ENCODE measurements at places on chromosomes 12 and 14.

DNA sequence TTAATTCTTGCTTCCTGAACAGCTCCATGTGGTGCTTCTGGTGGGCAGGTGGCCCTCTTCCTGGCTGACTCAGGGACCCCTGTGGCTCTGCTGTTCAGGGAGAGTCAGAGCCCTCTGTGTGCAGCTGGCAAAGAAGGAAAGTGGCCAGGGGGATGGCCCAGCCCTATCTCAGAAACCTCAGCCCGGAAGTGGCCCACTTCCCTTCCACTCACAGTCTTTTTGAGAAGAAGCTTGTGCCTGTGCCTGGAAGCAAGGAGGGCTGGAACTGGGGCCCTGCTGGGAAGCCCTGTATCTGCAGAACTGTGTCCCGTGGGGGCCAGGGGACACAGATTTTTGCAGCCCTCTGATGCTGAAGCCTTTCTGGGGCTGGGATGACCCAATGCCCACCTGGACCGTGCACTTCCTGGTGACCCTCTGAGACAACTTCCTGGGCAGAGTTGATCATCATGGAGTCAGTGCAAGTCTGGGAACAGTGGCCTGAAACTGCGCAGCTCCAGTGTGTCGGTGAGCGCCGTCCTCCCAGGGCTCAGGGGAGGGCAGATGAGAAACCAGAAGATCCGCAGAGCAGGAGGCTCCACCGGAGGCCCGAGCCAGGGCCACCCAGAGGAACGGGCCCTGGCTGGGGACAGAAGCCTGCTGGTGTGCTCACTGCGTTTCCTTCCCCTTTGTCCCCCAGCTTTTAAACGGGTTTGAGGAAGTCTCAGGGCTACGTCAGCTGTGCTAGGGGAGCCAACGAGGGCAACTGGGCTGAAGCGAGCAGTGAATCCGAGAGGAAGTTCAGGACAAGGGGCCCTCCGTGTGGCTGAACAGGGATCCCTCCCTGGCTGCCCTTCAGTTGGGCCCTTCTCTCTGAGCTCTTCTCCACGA is 217.4 kb upstream of the RTL1 start:
- DNase-seq, result no peak

DNA sequence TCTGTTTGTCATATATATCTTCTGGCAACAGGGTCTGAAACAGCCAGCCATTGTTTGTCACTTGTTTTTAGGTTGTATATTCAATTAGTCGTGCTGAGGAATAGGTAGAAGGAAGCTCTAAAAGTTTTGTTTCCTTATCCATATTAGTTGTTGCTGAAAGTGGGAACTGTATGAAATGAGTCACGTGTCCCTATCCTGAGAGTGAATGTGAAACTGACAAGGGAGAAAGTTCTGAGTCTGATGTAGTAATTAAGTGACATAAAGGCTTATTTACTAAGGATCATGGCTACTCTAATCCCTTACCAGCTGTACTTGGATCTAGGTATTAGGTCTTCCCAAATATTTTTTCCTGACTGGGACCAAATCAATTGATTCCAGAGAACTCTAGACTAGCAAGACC is 16.4 kb downstream of the FAM234B start:
- no peak for DNase-seq

DNA sequence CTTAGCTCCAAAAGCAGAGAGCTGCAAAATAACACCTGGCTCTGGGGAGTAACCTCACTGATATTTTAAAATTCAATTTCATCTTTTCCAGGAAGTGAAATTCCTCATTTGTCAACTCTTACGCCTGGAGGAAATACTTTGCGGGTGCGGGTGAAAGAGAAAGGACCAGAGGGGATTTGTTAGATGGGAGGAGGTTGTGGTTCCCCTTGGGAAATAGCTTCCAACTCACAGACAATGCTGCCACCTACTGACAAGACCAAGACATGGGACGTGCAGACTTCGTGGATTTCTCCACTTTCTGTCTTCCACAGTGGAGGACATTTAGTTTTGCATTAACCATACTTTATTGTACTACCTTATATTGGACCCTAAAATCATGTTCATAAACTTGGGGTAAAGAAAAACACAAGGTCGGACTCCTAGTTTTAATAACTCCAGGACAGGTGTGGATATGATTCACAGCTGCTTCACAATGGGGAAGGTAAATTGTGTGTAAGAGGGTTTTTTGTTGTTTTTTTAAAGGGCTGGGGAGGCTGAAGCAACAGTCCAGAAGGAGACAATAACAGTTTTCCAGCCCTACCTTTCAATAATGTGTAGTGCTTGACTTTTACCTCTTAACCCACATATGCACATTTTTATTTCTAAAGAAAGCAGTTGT is 10.8 kb downstream of the FBXL14 start:
- peak; percentile 80 for DNase-seq

DNA sequence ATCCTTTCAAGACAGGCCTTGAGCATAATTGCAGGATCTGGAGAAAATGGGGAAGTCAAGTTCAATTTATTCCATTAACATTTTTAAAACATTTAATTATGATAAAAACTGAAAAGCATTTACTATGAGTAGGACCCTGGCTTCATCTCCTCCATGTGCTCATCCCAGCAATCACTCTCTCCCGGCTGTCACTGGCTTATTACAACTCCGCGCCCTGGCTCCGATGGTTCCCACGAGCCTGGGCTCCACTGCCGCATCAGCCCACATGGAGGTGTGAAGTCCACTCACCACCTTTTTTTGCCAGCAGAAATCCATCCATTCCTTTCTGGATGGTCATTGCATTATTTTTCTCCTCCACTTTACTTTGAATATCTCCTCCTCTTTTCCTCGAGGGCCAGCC is 194.4 kb downstream of the EMP1 start:
- no peak for DNase-seq

DNA sequence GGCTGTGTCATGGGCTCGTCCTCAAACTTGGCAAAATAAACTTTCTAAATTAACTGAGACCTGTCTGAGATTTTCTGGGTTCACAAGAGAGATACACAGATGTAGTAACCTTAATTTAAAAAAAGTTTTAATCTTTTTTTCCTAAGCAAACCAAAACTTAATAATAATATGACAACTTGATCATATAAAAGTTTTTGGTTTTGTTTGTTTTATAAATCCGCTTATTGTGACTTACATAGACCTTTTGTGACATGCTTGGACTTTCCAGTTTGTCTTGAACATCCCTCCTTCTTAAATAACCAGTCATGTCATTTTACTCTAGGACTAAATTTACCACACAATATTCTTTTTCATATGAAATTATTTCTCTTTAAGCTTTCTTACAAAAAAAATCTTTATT is 8.5 kb downstream of the RDH12 start:
- DNase-seq, result no peak

GRCh38 chr14:32203928-32204357 is 874 bp upstream of the RNU6-8 start:
- DNase-seq, result no peak

DNA sequence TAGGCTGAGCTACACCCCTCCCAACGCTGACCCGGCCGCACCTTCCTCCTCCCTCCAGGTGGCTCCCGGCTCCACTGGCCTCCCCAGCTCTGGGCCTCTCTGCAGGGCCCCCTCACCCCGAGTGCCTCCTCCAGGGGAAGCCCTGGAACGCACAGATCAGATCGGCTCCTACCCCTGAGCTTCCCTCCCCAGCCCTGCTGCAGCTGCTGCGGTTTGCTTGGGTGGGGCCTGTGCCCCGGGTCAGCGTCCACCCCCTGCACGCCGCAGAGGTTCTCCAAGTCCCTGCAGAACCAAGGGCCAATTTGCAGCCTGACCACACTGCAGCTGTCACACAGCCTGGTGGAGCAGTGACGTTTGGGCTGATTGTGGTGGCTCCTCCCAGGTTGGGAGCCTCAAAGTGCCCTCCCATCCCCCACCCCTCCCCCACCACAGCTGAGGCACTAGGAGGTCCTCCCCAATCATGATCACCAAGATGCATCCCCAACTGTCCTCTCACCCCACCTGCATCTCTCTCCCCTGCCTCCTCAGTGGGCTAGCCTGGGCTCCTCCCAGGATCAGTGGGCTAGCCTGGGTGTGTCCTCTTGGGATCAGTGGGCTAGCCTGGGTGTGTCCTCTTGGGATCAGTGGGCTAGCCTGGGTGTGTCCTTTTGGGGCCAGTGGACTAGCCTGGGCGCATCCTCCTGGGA is 12.8 kb upstream of the FBRSL1 start:
- no peak for DNase-seq

Data from forelimb muscle (tissue), 1 donor.